ENCODE measurements at places on chromosomes 7 and 10. TPM values are rescaled to one million over a fixed set of nuclear protein-coding genes. Genes with fewer than 3 reads are reported as not detected.

GRCh38 chr7:134919240-134919641 is 67.1 kb upstream of the AGBL3 start:
- DNase-seq, result no peak

- DNase-seq, result no peak
Measured at GRCh38 chr10:72306215-72306760, 32.6 kb downstream of the DDIT4 start.

GRCh38 chr7:138317044-138317596 is 142.9 kb upstream of the TRIM24 start:
- DNase-seq, result no peak

GRCh38 chr10:10677479-10677878 is 340.2 kb upstream of the CELF2 start:
- peak; percentile 10 for DNase-seq

GRCh38 chr10:122446668-122447423 is 7.6 kb upstream of the ARMS2 start:
- DNase-seq, result no peak

DNA sequence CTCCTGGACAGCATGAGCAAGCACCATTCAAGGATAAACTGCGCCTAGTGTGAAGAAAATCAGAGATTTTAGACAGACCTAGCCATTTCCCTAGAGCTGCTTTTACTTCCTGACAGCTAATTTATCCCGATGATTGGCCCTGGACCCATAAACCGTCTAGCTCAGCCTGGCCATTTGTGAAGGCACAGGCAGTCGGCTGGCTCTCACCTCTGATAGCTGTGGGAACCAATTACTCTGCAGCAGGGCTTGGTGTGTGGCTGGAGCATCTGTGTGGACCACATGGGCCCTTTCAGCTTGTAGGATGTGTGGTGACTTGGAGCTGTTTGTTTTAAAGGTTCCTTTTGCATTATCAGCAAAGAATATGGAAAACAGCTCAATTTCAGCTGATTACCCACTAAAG is 111.1 kb upstream of the NPY start:
- DNase-seq, result peak; percentile 8

GRCh38 chr10:99425204-99425603 is 5.2 kb downstream of the GOT1 start:
- no peak for DNase-seq

DNA sequence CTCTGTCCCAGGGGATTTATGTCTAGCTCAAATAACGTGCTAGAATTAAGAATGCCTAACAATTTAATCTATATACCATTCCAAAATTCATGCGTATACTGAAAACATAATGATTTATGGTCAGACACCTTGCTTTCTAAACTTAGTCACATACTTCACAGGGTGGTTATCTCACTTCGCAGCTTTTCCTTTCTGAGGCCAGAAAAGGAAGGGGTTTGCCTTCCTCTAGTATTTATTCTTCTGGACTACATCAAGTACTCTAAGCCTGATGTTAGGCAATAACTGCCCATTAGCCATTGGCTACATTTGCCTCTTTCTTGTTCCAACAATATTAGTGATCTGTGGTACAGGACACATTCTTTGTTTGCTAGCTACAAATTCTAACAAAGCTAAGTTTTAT is 72.6 kb upstream of the FHIP2A start:
- no peak for DNase-seq

DNA sequence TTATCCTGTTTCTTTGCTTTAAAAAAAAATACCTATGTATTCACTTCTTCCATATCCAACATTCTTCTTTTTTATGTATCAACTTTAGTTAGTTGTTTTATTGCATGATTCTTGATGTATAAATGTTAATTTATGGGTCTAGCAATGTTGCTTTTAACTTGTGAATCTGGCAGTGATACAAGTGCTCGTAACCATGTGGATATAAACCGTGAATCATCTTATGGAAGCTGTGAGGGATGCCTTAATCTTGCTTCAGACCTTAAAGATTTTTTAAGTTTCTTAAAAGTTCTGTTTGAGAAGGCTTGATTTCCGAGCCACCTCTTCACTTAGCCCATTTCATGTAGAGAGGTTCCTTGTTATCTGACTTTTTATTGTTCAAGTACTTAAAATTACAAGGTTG is 25.9 kb downstream of the HELLS start:
- DNase-seq, result no peak

DNA sequence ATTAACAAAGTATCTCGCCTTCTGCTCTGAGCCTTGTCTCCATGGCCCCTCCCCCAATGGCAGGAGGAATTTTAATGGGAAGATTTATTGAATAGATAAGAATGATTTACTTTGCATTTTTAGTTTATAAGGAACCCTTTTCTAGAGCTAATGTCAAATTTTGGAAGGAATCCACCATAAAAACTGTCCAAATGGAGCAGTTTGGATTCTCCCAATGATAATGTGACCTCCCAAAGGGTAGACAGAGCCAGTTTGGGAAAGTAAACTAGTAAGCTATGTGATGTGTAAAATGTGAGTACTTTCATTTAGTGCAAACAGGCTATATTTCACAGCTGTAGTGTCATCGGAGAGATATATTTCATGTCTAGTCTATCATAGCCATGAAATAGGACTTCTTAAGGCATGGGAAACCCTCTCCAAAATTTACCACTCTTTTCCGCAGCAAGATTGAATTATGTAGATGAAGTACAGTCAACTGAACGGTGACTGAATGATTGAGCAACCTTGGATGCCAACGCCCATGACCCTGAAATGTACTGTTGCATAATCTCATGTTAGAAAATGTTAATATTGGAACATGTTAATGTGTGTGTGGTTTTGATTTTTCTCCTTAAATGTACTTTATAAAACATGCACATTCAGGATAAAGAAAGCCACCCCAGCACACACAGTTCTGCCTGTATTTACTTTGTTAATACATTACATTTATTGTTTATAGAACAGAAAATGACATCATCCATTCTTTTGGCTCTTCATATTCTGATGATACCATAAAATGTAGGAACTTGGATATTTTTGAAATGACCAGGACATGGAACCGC is 140.6 kb downstream of the NRP1 start:
- DNase-seq, result no peak

DNA sequence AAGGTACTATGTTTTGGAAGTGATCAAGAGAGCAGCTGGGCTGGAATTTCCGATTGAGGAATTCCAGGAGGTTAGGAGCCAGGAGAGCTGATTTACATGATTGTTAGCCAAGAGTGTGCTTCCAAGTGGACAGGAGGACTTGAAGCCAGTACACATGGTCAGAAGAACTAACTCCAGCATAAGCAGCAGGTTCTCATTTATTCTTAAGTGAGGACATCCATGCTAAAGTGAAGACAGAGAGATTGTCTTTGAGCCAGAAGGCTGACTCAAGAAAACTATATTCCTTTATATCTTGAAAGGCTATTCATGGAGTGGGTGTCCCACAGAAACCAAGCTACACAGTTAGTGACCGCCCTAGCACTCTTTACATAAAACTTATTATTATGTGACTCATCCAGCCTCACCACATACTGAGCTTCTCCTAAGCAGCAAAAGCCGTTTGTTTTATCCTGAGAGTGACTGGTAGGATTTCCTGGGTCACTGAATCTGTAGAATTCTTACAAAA is 56.7 kb upstream of the SEMA3A start:
- DNase-seq, result no peak

DNA sequence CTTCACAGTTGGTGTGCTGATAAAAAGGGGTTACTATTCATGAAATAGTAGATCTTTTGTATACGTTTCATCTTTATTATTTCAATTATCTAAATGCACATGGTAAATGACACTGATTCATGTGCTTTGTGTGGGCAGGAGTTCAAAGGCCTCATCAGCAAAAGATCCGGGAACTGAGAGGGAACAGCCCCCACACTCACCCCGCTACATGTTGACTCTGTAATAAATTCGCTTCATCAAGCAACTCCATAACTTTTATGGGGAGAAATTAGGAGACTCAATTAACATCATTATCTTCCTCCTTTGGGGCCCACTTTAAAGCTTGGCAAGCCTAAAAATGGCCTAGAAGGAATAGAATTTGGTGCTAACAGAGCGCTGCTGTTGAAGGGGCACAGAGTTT is 250.7 kb upstream of the BMPER start:
- no peak for DNase-seq

GRCh38 chr10:35346248-35346647 is 9.9 kb downstream of the CCNY start:
- no peak for DNase-seq

PLXNA4 gene
- polyA plus RNA-seq, result 3.0 TPM

- no peak for DNase-seq
Measured at GRCh38 chr7:33262476-33262875, 133.1 kb downstream of the BBS9 start.

DNA sequence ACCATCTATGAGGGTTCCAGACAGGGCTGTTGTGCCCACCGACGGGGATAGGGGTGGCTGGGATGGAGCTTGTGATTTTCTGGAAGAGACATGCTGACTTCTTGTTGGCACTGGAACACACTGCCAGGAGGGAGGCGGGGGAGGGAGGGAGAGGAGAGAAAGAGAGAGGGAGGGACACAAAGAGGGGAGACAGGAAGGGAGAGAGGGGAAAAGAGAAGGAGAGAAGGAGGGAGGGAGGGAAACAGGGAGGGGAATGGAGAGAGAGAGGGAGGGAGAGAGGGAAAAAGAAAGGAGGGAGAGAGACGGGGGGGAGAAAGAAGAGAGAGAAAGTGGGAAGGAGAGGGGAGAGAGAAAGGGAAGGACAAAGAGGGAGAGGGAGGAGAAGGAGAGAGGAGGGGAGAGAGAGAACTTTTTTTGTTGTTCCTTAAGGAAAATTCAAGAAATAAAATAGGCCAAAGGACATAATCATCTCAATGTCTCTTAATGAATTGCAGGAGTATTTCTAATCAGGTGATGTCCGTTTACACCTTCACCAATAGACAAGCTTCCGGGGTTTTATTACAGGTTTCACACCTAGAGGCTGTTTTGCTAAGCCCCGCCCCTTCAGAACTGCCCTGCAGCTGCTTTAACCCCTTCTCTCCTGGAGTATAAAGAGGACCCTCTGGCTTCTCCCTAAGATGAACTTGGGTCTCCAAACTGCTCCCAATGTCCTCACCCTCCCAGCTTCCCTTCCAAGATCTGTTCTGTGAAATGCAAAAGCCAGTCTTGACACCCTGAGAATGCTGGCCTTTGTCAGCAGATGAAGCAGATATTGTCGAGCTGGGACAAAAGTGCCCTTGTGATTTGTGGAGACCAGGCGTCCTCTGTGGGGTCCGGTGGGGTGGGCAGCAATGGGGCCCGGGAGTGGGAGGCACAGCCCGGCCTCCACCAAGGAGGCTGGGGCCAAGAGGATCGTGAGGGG is 82.0 kb upstream of the GTF2IRD1 start:
- no peak for DNase-seq

HOXA11 gene
- polyA plus RNA-seq, result not detected

DNA sequence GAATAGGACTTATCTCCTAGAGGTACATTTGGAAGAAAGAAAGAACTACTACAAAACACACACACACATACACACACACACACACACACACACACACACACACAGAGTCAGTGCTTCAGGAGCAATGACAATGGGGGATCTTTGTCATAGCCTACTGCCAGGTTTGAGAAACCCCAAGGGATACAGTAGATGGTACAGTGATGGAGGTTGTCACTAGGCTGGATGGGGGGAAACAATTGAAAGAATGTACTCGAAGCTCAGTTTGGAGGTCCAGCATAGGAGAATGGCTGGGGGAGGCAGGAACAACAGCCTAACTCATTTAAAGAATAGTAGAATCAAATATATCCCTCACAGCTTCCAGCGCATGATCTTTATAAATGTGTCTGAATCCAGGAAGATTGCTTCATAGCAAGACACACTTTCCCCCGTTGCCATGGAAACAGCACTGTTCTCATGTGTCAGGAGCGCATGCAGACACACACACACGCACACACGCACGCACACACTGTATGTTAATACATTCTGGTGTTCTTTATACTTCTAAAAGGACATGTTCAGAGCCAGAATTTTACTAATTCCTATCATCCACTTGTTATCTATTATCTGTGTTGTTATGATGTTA is 32.6 kb upstream of the ZNRF2 start:
- DNase-seq, result no peak

EXOC4 gene
- 37.3 TPM for polyA plus RNA-seq

DNA sequence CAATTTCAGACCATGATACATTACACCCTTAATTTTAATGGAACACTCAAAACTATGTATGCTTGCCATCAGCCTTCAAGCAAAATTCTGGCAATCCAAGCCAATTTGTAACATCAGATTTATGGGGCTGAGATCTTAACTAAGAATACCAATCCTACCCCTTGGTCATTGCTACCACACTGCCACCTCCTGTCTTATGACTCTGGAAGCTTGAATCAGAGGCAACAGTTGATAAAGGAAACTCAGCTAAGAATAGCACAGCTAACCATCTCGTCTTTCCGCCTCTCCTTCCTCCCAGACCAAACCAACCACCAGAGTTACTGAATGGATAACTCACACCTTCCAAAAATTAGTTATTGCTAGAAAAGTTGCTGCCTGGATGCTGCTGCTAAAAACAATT is 7.4 kb downstream of the IGF2BP3 start:
- peak; percentile 48 for DNase-seq

DNA sequence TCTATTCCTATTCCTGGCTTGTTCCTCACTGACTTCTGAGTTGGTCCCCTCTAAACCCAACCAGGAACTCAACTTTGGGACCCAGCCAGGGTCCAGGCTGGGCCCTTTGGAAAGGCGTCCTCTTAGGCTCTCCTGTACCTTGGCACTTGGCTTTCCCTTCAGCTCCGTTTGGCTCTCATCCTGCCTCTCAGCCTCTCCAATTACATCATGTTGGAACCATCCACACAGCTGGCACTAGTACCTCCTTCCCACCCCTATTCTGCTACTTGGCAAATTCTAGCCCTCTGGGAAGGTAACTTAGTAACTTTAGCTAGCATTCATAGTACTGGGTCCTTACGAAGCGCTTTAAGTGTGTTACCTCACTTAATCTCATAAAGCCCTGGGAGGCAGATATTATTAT is 205.3 kb upstream of the HABP2 start:
- DNase-seq, result no peak

GRCh38 chr10:118033905-118034304 is 12.8 kb downstream of the RAB11FIP2 start:
- peak; percentile 25 for DNase-seq

GRCh38 chr10:101308051-101308450 is 45.9 kb upstream of the BTRC start:
- DNase-seq, result no peak

DNA sequence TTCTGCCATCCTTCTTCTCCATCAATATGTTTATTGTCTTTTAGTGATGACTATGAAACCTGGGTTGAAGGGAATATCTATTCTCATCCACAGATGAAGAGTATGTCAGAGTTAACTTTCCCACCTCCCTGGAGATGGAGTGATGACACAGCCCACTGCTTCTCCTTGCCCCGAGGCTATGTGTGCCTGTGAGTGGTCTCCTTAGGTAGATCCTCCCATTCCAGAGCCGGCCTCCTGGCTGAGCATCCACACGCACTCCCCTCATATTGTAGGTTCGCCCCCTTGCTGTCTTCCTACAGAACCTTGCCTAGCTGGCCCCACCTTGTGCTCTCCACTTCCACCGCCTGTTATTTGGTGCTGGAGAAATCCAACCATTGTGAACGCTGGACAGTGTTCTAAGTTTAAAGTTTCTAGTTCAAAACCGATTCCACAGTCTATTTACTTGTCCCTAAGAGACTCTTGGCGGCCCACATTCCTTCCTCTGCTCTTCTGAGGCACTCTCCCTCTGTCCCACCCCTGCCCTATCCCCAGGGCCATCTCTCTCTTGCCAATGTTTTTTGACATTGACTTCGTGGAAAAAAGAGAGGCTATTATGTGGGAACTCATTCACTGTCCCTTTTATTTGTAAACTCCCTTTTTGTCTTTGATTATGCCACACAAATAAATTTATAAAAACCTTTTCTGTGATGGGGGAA is 168.0 kb downstream of the ZNF438 start:
- DNase-seq, result no peak
